ENCODE measurements at places on chromosomes 3 and 15.

DNA sequence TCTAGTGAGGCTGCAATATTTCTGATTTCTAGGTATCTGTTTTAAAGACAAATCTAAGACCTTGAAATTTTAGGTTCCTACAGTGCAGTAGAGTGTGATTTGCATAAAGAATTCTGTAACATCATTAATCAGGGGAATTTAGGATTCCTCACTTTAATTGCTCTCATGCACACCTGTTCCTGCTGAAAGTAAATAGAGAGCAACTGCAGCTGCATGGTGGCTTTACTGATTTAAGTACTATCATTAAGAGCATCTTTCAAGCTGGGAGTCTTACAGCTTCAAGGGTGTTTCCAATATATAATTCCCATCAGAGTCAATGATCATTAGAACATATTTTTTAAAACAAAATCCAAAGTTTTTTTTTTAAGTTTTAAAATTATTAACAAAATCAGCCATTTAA is 36.0 kb upstream of the C3orf70 start:
- DNase-seq: no peak

GRCh38 chr15:88635318-88635717 is 3.5 kb upstream of the ISG20 start:
- no peak for DNase-seq

- no peak for DNase-seq
Measured at GRCh38 chr3:108136561-108137459, 46.0 kb upstream of the CD47 start.

DNA sequence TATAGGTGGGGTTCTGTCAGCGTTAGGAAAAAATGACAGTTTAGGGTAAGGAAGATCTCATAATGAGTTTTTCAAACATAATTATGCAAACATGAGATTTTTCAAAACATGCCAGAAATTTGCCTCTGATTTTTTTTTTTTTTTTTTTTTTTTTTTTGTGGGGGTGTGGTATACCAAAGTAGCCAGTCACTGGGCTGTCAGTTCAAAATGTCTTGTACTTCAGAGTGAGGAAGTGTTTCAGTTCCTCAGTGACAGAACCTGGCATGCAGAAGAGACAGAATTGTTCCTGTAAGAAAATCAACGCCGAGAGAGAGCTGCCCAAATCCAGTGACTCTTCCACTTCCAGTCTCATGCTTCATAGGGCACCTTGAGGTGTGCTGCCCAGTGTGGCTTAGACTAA is 9.7 kb downstream of the NCBP2 start:
- no peak for DNase-seq

GRCh38 chr3:147372525-147373027 is 33.8 kb downstream of the ZIC4 start:
- no peak for DNase-seq

DNA sequence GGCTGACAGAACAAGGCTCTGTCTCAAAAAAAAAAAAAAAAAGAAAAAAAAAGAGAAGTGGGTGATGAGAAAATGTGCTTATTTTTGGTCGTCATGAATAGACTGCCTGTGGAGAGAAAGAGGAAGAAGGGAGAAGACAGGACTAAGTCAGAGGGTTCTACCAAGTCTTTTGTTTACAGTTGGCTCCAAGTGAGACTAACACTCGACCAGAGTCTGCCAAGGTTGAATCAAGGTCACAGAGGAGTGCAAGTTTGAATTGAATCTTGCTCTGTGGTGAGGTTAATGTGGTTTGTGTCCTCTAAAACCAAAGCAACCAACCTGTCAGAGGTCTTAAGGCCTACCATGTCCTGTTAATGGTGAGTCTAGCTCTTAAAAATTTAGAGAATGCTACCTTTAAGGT is 334.1 kb upstream of the GRM7 start:
- no peak for DNase-seq
